ENCODE measurements at places on chromosomes 5 and 9.

DNA sequence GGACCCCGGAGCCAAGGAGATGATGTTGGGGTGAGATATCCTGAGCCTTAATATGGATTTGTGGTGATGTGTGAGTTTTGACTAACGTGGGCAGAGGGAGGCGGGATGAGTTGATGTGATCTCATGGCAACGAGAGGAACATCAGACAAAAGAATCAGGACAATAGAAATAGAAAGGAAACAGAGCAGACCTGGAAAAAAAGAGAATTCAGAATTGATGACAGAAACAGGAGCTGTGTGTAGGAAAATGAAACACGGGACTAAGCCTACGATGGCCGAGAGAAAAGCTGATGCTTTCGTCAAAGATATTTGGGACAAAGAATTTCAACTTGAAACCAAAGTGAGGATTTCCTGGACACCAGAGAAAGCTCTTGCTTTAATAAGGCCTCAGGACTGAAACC lies 10.9 kb downstream of the PRKACG start:
- DNase-seq = no peak

- no peak for DNase-seq
Observed at GRCh38 chr9:70500793-70501192, 86.3 kb upstream of the KLF9 start.

DNA sequence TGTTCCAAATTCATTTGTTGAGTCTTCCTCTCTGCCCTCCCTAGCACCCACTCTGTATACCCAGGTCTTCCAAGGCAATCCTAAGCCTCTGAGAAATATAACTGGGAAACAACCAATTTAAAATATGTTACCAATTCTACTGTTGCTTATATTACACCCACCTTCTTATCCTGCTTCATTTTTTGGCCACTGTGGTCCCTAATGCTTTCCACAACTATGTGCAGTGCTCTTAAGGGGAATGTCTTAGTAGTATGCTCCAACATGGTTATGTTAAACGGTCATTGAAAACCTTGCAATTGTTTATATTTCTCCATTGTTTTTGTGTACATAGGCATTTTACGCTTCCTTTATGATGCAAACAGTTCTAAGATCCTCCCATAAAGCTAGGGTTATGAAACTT lies 273.1 kb upstream of the HAPLN1 start:
- no peak for DNase-seq

DNA sequence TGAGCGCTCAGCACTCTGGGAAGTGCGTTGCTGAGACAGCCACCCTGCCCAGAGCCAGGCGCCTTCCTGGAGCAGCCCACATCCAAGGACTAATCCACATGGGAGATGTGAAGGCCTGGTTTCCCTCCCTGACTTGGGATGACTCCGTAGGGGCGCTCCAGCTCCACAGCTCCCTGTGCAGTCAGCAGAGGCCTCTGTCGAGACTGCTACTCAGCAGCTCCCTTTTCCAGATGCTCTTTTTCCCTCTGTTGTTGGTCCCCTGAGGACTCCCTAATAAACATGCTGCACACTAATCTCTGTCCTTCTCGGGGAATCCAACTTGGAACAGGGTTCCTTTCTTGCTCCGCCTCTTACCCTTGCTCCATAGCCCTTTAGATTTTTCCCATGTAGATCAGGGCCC lies 237.3 kb downstream of the ZSWIM6 start:
- DNase-seq = no peak

DNA sequence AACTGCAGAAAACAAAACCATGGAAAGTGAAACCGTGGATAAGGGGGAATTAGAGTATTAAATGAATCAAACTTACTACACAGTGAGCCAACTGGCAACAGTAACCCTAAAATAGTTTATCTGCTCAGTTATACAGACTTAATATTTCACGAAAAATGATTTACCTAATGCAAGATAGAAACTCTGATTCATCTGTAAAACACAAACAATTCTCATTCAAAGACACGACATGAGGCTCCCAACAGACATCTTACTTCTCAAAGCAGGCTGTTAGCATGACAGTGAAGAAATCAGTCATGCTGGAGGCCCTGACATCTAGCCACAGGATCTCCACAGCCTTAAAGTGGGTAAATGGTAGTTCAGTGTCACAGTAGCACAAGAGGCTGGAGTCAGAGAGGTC lies 131.2 kb downstream of the FBN2 start:
- peak; percentile 14 for DNase-seq

GRCh38 chr9:116189683-116190082 lies 36.1 kb downstream of the PAPPA start:
- DNase-seq = no peak

DNA sequence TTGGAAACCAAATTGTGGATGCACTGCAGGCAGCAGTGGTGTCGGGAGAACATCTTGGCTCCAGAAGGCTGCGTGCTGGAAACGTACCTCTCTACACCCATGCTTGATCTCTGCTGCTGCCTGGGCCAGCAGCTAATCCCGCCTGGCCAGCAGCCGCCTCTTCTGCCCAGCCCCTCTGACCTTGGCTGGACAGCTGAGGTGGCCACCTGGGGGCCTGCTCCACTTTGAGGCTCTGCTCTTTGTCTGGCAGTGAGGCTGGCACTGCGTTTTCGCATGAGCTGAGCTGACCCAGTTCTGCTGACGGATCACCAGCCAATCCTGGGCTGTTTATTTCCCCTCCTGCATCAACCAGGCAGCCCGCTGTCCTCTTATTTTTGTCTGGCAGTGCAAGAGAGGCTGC lies 154.9 kb downstream of the TENT4A start:
- no peak for DNase-seq

GRCh38 chr5:32687499-32687831 lies 23.7 kb upstream of the NPR3 start:
- peak; percentile 68 for DNase-seq

GRCh38 chr5:119328753-119329602 lies 26.8 kb upstream of the TNFAIP8 start:
- DNase-seq = peak; percentile 41

DNA sequence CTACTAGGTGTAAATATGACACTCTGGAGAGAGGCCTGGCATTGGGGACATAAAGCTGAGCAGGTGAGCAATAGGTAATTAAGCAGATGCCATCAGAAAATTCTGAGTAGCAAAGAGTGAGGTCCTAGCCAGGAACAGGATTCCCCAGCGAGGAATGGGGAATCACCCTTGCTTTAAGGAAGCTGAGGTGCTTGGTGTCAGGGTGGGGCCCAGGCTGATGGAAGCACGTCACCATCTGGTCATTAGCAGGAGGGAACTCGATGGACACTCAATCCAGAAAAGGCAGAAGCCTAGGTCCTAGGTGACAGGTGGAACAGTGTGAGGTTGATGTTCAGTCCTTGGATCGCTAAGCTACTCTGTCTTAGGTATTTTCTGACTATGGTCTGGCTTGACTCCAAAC lies 562.7 kb upstream of the DAP start:
- no peak for DNase-seq

DNA sequence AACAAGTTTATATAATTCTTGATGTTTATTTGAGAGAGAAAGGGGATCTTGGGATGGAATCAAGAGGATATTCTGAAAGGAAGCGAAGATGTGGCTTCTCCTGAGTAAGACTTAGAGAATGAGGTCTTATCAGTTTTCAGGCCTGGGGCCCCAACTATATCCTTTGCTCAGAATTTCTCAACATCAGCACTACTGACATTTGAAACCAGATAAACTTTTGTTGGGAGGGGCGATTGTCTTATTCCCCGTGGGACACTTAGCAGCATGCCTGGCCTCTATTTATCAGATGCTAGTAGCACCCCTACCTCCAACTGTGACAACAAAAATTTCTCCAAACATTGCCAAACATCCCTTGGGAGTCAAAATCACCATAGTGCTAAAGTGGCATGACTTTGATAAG lies 567.7 kb downstream of the MAT2B start:
- peak; percentile 46 for DNase-seq

GRCh38 chr5:40680741-40681362 lies 1.1 kb downstream of the PTGER4 start:
- DNase-seq = no peak

DNA sequence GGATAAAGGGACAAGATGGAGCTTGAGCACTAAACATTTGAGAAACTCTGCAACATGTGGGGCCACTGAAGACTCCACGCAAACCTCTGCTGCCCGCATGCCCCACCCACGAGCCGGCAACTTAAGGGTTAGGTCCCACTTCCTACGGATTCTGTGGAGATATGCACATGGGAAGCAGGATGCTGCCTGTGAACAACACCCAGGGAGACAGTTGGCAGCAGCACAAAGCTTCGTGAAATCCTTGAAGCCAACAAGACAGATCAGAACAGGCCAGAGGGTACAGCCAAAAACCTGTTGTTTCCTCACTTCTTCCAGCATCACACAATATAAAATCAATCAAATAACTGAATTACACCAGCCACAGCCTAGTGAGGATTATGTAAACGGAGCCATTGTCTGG lies 270.4 kb downstream of the ENC1 start:
- no peak for DNase-seq

DNA sequence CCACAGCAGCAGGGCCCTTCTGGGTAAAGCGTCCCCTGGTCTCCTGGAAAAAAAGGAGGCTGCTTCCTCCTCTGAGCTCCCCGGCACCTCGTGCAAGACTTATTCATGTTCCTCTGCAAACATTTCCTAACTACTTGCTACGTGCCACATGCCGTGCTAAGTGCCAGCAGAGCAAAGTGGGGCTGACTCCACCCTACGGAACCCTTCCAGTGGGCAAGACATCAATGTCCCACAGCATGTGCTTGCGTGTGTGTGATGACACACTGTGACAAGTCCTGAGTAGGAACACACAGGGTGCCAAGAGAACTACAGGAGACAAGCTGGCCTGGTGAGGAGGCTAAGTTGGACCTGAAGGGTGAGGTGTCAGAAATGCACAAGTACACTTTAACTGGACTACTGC lies 57.4 kb downstream of the SEMA4D start:
- no peak for DNase-seq

DNA sequence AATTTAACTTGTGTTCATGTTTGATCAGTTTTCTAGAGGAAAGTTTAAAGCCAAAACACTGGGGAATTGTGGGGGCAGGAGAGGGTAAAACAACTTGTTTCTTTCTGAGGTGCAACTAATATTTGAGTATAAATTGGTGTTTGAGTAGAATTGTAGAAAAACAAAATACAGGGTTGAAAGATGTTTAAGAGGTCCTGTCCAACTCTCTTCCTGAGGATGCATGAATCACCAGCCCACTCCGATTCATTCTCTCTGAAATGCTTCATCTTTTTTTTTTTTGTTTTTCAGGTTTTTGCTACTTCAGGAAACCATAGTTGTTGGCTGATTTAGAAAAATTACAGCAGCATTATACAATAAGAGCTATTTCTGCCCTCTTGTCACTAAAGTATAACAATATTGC lies 42.4 kb upstream of the TMC1 start:
- peak; percentile 54 for DNase-seq

- DNase-seq = no peak
Observed at GRCh38 chr9:74846766-74847165, 41.0 kb downstream of the TRPM6 start.

DNA sequence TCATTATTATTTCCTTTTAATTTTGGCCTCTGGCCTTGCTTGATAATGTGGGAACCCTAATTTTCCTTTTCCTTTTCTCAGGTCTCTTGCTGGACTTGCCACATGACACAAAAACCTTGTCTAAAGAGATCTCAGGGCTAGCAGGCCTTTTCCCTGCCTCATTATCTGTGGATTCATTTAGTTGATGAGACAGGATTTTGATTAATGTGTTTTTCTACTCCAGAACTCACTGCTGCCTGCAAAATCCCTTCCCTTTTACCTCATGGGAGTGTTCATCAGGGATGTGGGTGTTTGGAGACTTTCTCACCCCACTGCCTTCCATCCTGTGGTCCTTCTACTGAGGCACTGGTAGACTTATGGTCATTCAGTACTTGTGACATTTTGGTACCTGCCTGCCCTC lies 56.2 kb upstream of the MAMDC2 start:
- no peak for DNase-seq

DNA sequence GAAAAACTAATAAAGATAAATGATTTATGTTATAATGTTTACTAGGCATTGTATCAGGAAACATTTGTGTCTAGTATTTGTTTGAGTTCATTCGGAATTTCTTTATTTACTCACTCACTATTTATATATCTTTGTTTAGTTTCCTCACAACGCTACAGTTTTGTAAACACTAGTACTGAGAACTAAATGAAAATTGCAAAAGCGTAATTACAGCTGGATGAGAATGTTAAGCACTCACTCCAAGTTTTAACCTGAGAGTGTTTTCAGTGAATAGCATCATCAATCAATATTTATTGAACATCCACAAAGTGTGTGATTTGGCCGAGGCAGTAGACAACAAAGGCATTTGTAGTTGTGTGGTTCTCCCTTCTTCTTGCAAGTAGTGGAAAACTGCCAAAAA lies 969.6 kb upstream of the DMAC1 start:
- no peak for DNase-seq

GRCh38 chr5:127358284-127358683 lies 67.7 kb downstream of the MEGF10 start:
- DNase-seq = peak; percentile 13

DNA sequence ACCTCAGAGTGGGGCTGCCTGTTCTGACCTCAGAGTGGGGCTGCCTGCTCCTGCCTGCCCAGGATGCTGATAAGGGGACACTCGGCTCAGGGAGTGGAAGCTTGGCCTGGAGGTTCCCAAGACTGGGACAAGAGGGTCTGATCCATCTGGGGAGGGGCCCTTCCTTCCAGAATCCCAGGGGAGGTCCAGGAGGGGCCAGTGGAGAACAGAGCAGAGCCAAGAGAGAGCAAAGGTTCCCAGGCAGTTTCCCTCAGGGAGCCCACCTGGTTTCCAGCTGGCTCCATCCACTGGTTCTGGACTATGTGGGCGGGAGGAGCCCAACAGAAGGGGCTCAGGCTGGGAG lies 49.1 kb upstream of the RNU6ATAC start:
- no peak for DNase-seq

DNA sequence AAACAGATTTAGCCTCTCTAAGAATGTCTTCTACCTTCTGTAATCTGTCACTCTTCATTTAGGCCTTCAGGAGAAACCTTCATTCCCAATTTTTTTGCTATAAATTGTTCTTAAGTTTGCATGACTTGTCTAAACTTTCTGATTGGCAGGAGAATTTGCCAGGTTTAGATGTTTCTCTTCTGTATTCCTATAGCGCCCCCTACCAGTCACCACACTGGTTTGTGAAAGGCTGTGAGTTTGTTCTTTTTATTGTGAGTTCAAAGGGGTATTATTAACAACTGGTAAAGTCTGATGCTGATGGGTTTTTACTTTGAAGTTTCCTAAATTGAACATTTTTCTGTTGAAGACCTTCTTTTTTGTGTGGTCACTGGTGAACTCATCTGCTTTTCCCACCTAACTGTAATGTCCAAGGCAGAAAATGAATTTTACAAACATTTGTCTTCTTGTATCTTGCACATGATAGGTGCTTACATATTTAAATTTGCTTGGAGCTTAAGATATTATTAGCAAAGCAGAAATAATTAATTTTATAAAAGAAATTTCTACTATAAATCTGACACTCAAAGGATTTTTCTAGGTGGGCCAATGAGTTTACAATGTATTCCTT lies 18.4 kb upstream of the F2RL2 start:
- peak; percentile 88 for DNase-seq

GRCh38 chr5:34016222-34016621 lies 8.4 kb upstream of the AMACR start:
- DNase-seq = no peak

GRCh38 chr9:72773570-72773969 lies 179.3 kb downstream of the ALDH1A1 start:
- DNase-seq = no peak

GRCh38 chr9:70110194-70111041 lies 66.8 kb downstream of the MAMDC2 start:
- DNase-seq = peak; percentile 18

All from fibroblast of the aortic adventitia (primary cell).